ENCODE measurements at places on chromosomes 2 and 18. TPM values are rescaled to one million over a fixed set of nuclear protein-coding genes. Genes with fewer than 3 reads are reported as not detected.

- no peak for DNase-seq
Measured at GRCh38 chr2:37947306-37947705, 22.2 kb downstream of the RMDN2 start.

GRCh38 chr2:75390169-75390568 is 170.6 kb downstream of the EVA1A start:
- DNase-seq, result no peak

The TNFAIP6 gene
- not detected for total RNA-seq

The NAT8 gene
- not detected for total RNA-seq

The QPCT gene
- total RNA-seq, result 0.78 TPM

Data from T-helper 17 cell (primary cell).